NT2/D1 (cell line): ENCODE measurements at places on chromosomes 16 and 17.

DNA sequence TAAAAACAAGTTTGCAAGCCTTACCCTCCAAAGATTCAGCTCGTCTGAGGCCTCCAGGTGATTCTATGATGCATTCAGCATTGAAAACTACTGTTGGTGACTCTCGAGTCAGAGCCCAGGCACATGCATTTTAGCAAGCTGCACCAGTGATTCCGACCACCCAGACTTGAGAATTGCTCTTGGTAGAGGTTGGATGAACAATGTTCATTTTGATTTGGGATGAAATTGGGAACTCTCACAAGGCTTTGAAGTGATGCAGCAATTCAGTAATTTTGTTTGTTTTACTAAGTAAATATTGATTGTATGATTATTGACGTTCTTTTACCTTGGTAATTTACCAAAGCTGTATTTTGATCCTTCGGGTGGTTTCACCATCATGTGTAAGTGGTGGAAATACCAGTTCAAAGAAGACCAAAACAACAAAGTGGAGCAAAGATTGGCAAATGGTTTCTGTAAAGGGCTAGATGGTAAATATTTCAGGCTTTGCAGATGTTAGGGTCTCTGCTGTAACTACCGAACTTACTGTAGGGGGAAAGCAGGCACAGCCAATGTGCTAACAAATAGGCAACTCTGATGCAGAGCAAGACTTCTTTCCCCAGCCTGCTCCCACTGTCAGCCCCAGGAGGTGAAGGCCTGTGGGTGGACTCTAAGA, 11.8 kb downstream of the ALDH3A2 start:
- DNase-seq, result no peak

DNA sequence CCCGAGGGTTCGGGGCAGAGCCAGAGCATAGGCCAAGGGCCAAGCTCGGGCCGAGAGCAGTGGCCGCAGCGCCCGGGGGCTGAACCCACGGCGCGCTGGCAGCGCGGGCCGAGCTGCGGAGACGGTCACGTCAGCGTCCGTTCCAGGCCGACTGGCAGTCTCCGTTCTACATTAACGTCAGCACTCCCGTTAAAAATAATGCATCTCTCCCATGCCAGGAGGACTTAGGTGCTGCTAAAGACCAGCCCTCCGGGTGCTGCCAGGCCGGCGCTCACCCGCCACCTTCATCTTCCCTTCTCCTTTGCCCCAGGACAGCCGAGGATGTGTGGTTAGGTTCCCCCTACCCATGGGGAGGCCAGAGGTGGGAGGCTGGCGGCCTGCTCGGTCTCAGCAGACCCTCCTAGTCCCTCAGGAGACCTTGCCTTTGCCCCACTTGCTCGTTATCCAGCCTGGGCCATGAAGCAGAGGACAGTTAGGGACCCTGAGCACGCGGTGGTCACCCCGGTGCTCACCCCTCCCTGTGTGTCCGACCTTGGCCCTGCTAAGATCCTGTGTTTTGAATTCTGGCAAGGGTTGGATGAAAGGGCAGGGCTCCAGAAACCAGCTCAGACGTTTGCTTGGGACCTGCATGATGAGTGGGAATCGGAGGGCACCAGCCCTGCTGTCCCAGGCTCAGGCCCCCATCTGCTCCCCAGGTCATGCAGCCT, 572 bp downstream of the MPG start:
- DNase-seq, result no peak

DNA sequence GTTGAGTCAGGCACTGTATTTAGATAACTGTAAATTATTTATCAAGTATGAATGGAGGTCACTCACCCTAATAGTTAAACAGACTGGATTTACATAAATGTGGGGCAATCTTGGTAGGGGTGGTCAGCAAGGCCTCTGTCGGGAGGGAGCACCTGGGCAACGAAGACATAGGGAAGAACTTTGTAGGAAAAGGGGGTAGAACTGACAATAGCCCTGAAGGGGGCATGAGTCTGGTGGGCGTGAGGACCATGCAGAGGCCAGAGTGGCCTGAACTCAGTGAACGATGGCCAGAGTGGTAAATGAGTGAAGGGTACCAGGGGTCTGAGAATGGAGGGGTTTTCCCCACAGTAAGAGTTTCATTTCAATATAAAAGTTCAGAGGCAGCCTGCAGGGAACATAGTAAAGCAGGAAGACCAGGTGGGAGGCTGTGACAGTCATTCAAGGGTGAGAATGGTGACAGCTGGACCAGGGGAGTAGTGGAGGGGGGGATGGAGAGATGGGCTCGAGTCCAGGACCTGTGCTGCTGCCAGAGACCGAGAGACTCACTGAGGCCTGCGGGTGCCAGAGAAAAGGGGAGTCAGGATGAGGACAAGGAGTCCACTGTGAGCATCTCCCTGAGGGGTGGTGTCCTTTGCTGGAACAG, 2.9 kb downstream of the C17orf67 start:
- no peak for DNase-seq

DNA sequence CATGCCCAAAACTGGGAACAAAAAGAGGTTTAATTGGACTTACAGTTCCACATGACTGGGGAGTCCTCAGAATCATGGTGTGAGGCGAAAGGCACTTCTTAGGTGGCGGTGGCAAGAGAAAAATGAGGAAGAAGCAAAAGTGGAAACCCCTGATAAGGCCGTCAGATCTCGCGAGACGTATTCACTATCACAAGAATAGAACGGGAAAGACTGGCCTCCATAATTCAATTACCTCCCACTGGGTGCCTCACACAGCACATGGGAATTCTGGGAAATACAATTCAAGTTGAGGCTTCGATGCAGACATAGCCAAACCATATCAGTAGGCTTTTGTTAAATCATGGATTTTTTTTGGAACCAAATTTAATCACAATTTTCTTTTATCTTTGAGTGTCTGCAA, 24.4 kb downstream of the RBL2 start:
- DNase-seq, result no peak

DNA sequence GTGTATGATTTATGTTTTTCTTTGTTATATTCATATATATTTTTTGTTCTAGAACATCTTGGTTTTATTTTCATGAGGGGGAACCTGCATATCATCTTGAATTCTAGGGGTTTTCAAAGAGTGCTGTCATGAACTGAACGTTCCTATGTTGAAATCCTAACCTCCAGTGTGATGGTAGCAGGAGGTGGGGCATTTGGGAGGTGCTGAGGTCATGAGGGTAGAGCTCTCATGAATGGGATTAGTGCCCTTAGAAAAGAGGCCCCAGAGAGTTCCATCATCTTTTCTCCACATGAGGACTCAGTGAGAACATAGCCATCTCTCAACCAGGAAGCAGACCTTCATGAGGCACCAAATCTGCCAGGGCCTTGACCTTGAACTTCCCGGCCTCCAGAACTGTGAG, 34.6 kb upstream of the CCDC182 start:
- no peak for DNase-seq

GRCh38 chr17:4502466-4503154, 3.9 kb downstream of the SPNS2 start:
- DNase-seq, result no peak

DNA sequence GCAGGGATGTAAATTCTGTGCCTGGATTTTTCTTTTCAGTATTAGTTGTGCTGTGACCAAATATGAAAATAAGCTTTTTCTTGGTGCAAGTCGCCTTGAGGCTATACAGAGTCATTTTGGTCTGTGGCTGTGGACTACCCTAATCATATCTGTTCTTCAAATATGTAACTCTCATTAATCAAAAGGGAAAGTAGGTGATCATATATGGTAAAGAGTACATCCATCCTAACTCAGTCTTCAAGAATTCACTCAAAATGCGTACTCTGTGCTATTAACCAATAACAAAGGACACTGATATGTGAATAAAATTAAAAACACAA, 2.6 kb downstream of the CPD start:
- no peak for DNase-seq

DNA sequence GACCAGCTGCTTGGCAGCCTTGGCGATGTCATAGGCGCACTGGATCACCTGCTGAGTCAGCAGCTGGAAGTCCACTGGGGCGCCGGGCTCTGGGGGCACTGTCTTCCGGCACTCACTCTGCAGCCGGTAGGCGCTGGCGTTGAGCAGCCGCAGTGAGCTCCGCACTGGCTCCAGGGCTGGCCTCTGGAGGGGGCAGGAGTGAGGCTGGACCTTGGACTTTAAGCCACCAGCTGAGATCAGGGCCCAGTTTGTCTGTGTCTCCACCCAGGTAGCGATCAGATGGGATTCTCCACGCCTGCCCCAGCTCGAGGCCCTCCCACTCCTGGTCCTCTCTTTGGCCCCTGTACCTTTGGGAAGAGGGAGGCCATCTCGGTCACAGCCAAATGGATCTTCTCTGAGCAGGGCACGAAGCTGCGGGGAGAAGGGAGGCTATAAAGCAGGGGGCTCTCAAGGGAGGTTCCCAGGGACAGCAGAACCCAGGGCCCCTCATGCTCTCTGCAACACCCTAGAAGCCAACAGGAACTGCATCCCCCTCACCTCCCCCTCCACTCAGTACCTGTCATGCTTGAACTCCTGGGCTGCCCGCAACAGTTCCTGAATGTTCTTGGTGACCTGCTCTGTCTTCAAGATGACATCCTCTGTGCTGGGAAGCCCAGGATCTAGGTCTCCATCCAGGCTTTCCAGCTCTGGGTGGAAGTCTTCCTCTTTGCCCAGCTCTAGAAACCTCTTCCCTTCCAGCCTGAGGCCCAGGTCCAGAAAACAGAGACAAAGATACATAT, 6.4 kb downstream of the TP53I13 start:
- no peak for DNase-seq
